ENCODE measurements at places on chromosomes 2 and 18.
A peak's percentile ranks its signal among the peaks of the same experiment; 100 is the strongest.

GRCh38 chr2:221025398-221025797, 546.7 kb downstream of the EPHA4 start:
- no peak for DNase-seq

DNA sequence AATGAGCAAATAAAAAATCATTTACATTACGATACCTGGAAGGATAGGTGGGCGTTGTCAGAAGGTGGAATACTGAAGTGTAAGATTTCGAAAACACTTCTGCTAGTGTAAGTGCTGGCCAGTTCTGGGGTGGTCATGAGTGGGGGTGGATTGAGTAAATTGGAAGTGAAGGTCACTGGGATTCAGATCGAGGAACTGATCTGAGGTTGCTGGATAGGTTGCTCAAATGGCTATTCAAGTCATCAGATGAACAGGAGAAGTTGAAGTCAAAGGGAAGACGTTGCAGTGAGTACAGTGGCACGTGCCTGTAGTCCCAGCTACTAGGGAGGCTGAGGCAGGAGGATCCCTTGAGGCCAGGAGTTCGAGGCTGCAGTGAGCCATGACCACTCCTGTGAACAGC, 95.7 kb downstream of the MALT1 start:
- DNase-seq: no peak

DNA sequence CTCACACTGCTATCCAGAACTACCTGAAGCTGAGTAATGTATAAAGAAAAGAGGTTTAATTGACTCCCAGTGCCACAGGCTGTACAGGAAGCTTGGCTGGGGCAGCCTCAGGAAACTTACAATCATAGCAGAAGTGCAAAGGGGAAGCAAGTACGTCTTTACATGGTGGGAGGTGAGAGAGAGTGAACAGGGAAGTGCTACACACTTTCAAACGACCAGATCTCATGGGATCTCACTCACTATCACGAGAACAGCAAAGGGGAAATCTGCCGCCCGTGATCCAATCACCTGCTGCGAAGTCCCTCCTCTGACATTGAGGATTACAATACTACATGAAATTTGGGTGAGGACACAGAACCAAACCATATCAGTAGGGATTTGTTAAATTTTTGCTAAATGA, 150.4 kb upstream of the NXPH2 start:
- DNase-seq: no peak

GRCh38 chr2:213766062-213766461, 481.8 kb downstream of the SPAG16 start:
- no peak for DNase-seq

DNA sequence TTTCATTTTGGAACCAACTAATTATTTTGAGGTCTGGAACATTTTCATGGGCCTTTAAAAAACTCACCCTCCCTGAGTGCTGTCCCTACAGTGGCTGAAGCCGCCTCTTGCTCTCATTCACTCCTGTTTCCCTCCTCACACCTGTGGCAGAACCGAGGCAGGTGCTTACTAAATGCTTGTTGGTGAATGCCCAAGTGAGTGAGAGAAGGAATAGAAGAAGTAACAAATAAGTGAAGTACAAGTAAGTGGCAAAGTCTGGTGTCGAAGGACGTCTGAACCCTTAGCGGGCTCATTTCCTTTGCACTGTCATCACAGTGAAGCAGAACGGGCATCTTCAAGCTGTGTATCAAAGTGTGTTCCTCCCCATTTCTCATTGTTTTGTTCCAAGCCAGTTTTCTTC, 135.2 kb downstream of the RHBDD1 start:
- DNase-seq: no peak

DNA sequence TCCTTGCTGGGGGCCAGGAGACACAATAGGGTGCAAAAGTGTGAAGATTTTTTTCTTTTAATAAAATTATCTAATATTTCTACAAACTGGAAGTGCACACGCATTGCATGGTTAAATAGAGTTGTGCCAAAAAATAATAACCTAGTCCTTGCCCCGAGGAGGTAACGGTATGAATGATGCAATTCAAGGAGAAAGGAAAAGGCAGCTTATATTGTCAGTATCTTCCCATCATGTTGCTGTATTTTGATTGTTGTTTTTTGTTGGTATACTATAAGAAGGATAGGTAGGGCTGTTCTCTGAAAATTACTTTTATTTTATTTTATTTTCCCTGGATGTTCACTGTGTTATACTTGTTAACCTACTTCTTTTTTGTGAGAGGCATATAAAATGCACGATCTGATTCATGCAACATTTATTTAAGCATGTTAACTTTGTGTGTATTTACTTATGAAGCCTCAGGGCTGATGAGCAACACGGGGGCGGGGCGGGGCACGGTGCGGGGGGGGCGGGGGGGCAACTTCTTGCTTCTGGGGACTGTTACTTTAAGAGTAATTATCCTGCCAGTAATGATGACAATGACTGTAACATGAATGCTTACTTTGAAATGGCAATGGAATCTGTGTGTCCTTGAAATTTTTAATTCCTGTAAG, 118.6 kb downstream of the AQP4 start:
- DNase-seq: no peak

GRCh38 chr18:809985-810642, 1.9 kb downstream of the YES1 start:
- DNase-seq: no peak

DNA sequence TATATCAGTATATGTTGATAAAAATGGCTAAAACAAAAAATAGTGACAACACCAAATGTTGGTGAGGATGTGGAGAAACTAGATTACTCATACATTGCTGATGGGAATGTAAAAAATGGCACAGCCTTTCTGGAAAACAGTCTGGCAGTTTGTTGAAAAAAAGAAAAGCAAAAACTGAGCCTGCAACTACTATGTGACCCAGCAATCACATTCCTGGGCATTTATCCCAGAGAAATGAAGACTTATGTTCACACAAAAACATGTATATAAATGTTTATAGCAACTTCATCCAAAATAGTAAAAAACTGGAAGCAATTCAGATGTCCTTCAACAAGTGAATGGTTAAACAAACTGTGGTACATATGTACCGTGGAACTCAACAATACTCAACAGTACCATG, 7.5 kb upstream of the KDSR start:
- DNase-seq: no peak

DNA sequence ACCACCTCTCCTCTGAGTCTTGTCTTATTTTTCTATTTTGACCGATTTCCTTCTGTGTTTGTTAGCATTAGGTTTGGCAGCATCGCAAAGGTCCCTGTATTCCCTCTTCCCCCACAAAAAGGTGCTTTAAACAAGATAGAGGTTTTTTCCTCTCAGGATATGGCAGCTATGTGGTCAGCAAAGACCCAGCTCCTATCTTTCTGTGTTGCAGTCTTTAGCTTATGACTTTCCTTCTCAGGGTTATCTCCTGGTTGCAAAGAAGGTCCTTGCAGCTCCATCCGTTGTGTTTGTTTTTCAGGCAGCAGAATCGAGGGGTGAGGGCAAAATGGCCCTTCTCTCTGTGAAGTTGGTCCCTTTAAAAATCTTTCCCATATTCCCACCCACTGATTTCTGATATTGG, 38.4 kb downstream of the GALNT1 start:
- DNase-seq: no peak

DNA sequence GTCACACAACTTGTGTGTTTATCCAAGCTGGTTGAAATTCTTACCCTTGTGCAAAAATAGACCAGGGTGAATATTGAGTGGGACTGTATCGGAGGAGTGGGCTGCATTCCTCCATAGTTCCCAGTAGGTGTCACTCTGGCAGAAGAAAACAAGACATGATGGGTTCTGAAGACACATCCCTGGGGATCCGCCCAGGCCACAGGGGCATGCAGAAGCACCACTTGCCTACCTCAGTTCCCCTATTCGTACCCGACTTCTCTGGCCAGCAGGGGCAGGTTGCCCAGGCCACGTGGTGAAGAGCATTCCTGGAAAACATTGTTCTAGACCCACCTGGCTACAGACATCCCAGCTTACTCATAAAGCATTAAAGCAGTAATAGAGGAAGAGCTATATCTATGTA, 168.2 kb downstream of the FAM210A start:
- DNase-seq: peak; percentile 73

GRCh38 chr2:58313926-58314325, 72.8 kb upstream of the FANCL start:
- DNase-seq: no peak

- DNase-seq: no peak
These were observed 127.0 kb downstream of the INHBB start for GRCh38 chr2:120472891-120473309.

DNA sequence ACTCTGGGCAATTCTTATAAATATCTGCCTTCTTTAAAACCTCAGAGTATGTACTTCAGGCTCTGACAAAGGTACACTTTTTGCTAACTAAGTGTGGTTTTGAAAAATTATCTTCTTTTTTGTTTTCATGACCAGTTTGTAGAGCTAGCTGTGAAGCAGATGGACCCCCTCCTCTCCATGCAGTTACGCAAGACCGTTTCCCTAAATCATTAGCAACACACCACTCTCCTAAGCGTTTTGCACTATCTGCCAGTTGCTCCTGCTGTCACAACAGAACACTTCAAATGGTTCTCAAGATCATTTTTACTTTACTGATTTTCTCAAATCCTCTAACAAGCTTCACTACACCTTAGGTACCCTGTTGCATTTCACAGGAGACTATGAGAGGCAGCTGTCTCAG, 53.3 kb downstream of the GULP1 start:
- DNase-seq: no peak

- no peak for DNase-seq
These were observed 93.6 kb upstream of the HNMT start for GRCh38 chr2:137870682-137871081.

DNA sequence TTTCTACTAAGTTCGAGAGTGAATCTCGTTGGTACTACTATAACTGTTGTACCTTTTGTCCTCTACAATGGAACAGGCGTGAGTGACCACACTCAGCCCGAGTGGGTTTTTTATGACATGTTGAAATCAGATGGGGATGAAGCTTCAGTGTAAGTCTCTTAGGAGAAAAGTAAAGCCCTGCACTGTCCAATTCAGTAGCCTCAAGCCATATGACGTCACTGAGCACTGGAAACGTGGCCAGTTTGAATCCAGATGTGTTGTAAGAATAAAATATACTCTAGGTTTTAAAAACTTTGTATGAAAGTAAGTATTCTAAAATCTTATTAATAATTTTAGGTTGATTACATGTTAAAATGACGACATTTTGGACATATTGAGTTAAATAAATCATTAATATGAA, 101.7 kb upstream of the SP3 start:
- no peak for DNase-seq

DNA sequence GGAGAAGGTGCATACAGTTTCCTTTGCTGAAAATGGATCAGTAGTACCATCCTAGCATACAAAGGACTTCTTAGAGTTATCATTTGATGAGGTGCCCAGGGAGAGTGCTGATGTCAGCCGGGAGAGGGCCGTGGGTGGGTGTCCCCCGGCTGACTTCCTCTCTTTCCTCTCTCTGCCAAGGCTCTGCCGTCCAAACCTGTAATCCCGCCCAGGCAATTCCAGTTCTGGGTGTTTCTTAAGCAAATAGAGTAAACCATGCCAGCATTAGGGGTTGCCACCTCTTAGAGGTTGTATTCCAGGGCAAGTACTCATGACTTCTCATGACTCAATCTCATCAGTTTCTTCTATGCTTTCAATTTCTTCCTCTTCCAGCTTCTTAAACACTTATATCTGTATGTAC, 117.2 kb downstream of the GATA6 start:
- DNase-seq: no peak

DNA sequence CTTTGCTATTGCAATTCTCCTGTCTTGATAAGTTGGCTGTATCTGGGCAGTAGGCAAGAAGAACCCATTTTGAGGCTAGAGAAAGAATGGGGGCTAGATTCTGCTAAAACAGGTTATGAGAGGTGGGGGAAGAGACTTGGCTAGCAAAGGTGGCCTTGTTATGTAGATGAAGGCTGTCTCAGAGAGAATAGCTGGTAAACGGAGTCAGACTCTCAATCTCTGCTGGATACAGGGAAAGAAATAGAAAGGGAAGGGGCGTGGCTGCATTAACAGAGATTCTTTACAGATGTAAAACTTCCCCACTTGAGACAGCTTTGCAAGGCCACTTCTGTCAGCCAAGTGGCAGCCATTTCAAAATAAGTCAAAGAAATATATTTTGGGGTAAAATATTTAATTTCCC, 38.1 kb upstream of the ARHGAP25 start:
- peak; percentile 65 for DNase-seq

GRCh38 chr18:40738321-40738880, 1216.6 kb upstream of the PIK3C3 start:
- no peak for DNase-seq

GRCh38 chr2:187266645-187267044, 181.4 kb downstream of the CALCRL start:
- no peak for DNase-seq

- no peak for DNase-seq
These were observed 27.3 kb downstream of the SPTBN1 start for GRCh38 chr2:54483426-54483825.

GRCh38 chr2:112108178-112108832, 29.9 kb upstream of the FBLN7 start:
- no peak for DNase-seq

DNA sequence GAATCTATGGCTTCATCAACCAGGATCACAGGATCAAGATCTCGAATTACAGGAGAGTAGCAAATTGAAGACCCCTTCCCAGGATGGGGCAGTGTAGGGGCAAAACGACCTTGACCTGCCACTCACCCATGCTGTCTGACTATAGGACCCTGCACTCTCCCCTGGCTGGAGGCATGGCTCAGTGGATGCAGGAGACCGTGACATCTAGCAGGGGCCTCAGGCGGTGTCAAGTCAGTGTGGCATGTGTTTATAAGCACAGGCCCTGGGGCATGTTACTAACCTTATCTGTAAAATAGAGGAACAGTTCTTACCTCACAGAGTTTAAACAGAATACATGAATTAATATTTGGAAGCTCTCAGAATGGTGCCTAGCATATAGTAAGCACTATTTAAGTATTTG, 3.5 kb downstream of the HAAO start:
- DNase-seq: no peak

DNA sequence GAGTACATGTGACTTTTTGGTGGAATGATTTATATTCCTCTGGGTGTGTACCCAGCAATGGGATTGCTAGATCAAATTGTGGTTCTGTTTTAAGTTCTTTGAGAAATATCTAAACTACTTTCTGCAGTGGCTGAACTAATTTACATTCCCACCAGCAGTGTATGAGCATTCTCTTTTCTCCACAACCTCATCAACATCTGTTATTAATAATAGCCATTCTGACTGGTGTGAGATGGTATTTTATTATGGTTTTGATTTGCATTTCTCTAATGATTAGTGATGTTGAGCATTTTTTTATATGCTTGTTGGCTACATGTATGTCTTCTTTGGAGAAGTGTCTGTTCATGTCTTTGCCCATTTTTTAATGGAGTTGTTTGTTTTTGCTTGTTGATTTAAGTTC, 267.4 kb upstream of the NT5C1B start:
- DNase-seq: no peak

Measured in GM23338 (cell line).